ENCODE measurements at places on chromosomes 2 and 18.

- DNase-seq: peak; percentile 58
Measured at GRCh38 chr2:195318440-195319111, 338.4 kb upstream of the SLC39A10 start.

GRCh38 chr2:20191714-20192569 lies 33.0 kb downstream of the SDC1 start:
- DNase-seq: no peak

DNA sequence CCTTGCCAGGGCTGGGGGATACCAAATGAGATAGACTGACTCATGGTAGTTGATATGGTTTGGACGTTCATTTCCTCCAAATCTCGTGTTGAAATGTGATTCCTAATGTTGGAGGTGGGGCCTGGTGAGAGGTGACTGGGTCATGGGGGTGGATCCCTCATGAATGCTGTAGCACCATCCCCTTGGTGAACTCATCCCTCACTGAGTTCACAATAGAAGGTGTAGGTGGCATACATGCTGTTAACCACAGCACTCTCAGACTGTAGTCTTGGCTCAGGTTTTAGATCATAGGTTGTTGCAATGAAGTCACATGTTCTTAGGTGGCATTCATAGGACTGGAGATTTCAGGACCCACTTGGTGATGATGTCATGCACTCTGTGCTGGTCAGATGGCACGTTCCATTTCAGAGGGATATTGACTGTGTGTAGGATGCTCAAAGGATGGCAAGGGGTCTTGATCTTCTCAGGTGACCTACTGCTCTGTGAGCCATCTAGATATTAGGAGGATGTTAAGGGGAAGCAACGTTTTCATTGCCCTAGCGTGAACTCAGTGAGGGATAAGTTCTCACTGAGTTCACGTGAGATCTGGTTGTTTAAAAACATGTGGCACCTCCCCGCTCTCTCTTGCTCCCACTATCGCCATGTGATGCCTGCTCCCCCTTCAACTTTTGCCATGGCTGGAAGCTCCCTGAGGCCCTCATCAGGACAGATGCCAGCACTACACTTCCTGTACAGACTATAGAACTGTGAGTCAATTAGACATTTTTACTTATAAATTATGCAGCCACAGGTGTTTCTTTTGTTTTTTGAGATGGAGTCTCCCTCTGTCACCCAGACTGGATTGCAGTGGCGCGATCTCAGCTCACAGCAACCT lies 73.8 kb upstream of the ACAA2 start:
- no peak for DNase-seq

DNA sequence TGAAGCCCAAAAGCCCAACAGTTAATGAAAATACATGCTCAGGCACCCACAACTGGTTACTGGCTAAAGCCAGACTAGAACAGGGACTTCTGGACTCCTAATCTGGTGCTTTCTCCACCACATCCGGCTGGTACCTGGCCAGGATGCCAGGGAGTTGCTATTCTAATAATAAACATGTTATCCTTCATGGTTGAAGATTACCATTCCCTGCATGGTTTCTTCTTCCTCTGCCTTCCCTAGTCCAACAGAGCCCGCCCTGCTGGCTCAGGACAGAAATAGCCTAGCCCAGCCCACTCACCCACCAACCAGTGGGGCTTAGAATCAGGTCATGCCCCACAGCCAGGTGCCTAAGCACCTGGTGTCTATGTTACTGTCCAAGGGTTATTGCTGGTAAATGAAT lies 184.2 kb downstream of the TMEM247 start:
- no peak for DNase-seq

DNA sequence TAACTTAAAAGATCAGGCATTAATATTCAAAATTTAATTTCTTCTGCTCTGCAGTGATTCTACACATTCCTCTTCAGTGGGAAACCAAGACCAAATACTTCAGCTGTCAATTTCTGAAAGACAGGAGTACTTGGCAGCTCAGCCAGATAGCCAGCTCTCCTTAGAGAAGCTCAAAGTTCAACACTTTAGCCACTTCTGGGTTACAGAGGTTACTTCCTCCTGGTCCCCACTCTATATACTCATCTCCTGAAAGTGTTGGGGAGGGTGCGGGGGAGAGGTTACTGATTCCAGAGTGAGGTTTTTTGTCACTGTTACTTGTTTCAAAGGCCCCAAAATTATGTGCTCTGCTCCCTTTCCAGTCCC lies 4.1 kb downstream of the CYTIP start:
- peak; percentile 79 for DNase-seq

- DNase-seq: no peak
Measured at GRCh38 chr2:97707362-97708047, 5.9 kb upstream of the ZAP70 start.

DNA sequence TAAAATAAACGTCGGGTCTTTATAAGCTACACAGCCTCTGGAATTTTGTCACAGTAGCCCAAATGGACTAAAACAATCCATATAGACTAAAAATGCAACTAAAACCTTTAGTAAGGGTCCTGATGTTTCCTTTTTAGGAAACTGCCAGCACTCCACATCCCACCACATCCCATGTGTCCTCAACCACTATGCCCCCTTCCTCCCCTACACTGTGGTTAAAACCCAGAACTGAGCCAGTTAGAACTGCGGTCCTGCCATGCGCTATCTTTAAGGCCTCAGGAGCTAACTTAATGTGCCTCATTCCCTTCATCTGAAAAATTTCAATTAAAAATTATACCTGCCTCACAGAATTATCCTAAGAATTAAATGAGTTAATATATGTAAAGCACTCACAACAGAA lies 41.1 kb downstream of the ACVR1 start:
- no peak for DNase-seq

DNA sequence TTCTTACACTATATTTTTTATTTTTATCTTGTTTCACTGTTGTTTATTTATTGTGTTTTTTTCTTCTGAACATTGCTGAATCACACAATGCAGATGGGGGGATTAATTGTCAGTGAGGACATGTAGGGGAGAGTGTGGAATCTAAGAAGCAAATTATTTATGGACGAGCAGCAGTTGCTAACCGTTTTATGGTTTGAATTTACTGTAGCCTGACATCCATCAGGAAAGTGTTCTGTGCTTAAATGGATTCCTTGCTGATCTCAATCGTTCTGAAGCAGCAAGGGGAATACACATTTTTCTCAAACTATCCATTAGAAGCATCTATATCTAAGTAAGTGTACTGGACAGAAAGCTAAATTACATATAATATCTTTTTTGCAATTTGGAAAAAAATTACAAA lies 119.5 kb downstream of the CD8B2 start:
- DNase-seq: no peak

DNA sequence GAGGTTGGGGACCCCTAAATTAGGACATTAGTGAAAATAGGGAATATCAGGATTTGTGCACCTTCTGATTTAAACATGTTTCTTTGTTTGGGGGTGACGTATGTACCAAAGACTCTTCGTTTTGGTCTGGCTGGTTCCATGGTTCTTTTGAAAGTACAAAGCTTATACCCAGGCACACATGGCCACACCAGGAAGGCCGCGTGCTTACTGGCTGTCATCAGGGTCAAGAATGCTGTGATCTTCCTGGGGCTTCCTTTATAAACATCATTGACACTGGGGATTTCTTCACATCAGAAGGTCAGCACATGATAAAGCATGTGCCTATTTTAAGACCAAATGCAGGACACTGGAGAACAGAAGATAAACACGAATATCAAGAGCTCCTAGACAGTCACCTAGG lies 230.6 kb upstream of the ID2 start:
- DNase-seq: no peak

GRCh38 chr2:70087702-70088597 lies 673 bp downstream of the PCBP1 start:
- peak; percentile 71 for DNase-seq

GRCh38 chr18:37222354-37222998 lies 343.1 kb downstream of the CELF4 start:
- DNase-seq: no peak

- DNase-seq: no peak
Measured at GRCh38 chr2:41521211-41521610, 526.6 kb upstream of the PKDCC start.

DNA sequence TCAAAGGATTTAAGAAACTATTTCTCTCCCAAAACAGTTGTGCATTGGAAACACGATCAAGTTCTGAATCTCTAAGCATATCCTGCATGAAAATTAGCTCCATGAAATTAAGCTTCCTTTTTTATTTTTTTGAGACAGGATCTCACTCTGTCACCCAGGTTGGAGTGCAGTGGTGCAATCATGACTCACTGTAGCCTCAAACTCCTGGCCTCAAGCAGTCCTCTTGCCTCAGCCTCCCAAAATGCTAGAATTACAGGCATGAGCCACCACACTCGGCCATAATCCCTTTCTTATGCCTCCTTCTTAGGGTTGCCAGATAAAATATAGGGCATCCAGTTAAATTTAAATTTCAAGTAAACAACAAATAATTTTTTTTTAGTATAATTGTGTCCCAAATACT lies 124.4 kb downstream of the ARL4C start:
- peak; percentile 10 for DNase-seq

DNA sequence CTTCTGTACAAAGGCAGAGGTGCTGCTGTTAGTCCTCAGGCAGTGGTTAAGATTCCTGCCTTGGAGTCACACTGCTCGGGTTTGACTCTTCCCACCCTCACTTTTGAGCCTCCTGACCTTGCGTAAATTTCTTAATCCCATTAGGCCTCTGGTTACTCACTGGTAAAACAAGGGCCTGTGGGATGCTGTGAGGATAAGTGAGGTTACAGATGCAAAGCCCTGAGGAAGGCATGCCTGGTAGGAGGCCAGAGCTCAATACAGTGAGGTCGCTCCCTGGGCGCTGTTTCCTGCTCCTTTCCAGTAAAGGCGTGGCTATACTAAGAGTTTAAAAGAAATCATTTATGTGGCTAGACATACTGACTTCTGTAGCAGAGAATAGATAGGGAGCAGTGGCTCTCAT lies 127.5 kb upstream of the TMEM200C start:
- DNase-seq: no peak

- no peak for DNase-seq
Measured at GRCh38 chr2:43169099-43169945, 57.1 kb downstream of the ZFP36L2 start.

DNA sequence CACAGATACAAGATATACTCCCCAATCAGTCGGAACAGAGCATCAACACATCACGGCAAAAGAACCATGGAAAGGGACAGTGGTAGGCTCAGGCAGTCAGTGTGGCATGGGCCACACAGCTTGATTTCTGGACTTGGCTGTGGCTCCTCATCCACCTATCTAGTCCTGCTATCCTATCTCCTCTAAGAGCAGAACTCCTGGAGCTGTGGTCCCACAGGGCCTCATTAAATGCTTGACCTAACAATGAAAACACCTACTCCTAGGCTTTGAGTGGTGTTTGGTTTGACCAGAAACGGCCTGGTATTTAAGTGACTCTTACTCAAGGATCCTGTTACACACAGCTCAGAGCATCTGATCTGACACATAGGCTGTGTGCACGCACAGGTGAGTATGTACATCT lies 33.6 kb upstream of the SMAD2 start:
- DNase-seq: no peak

DNA sequence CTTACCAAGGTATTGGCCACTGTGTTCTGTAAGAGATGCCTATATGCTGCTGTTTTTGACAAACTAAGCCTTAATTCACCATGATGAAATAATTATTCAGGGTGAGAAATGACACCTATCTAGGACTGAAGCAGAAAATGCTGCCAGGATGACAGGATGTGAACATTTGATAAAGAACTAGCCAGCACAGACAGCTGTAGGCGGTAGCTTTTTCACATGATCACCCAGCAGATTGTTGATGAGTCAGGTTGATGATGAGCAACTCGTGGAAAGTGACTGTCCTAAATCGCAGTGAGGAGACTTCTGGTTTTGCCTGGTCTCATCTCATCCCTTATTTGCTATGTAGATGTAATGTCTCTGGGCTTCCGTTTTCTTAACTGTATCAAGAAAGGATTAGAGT lies 144.1 kb downstream of the PRPF40A start:
- DNase-seq: peak; percentile 90

GRCh38 chr2:195820373-195820772 lies 163.3 kb downstream of the SLC39A10 start:
- no peak for DNase-seq

DNA sequence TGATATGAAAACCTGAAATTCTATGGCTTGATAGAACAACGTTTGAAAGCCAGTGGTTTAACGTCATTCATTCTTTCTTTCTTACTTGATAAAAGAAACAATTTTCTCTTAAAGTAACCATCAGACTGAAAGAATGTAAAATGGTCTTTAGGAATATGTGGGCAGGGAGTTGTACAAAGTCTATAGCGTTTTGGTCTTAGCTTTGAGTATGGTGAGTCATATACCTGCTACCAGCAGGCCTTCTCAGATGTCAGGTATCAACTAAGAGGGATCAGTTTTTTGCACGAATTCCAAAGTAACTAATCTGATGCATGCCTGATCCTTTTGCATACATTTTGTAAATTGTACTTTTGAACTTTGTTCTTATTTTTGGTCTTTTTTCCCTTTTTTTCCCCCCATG lies 101.5 kb upstream of the DSEL start:
- no peak for DNase-seq

DNA sequence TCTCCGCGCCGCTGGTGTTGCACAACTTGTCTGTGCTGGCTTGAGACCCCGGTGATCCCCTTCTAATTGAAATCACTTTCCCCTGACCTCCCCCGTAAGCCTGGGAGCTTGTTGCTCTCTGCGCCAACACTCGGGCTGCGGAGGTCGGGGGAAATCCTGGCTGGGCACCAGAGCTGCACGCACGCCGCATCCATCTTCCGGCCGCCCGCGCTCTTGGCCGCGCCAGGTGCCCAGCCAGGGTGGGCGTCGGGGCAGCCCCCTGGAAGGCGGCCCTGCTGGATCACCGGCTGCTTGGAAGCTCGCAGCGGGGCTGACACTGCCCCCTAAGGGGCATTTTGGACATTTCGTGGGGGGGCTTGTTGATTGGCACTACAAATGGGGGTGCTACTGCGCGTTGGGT lies 280.3 kb upstream of the SKOR2 start:
- no peak for DNase-seq

GRCh38 chr2:58436872-58437271 lies 195.7 kb upstream of the FANCL start:
- no peak for DNase-seq

GRCh38 chr2:217935235-217935879 lies 67.4 kb downstream of the TNS1 start:
- DNase-seq: no peak
